Daoy (cell line): ENCODE measurements at places on chromosomes 11 and 22. TPM values are rescaled to one million over a fixed set of nuclear protein-coding genes. Genes with fewer than 3 reads are reported as not detected.

- DNase-seq: no peak
Measured at GRCh38 chr22:44411226-44412135, 86.6 kb downstream of the RTL6 start.

DNA sequence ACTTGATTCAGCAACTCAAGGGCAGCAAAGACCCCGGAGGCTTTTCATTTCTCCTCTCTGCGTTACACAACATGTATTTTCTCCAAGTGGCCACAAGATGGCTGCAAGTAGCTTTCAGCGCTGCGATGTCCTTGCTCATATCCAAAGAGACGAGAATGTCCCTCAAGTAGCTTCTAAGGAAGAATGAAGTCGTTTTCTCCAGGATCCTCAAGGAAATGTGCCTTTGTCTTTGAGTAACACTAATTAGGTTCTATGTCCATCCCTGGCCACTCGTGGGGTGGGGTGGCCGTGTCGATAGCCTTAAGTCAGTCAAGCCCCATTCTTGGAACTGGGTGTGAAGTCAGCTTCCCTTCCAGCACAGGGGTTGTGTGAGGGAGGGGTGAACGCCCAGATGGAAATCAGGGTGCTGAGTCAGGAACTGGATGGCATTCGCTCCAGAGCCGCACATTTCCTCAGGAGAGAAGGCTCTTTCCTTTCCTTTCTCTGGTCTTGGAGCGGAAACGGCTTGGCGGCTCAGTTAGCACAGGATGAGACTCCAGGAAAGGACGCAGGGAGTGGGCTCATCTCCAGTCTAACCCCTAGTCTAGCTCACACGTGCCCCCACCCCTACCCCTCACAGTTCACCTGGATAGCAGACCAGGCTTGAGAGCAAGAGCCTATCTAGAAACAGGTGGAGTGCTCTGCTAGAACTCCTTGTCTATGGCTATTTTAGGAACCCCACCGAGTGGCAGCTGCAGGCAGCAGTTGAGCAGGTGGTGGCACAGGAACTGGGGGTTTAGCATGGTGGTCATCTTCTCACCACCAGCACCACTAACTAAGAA, 44.3 kb downstream of the NNMT start:
- DNase-seq: peak; percentile 72

- DNase-seq: peak; percentile 59
Measured at GRCh38 chr11:95134491-95134890, 44.8 kb downstream of the ENDOD1 start.

DNA sequence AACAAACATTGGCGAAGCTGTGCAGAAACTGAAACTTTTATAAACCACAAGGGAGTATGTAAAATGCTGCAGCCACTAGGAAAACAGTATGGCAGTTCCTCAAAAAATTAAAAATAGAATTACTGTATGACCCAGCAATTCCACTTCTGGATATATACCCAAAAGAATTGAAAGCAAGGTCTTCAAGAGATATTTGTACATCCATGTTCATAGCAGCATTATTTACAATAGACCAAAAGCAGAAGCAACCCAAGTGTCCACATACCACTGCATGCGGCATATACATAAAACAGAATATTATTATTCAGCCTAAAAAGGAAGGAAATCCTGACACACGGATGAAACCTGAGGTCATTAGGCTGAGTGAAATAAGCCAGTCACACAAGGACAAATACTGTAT, 85.8 kb downstream of the RELT start:
- DNase-seq: no peak

MPEG1 gene
- not detected in 2 replicates for total RNA-seq

DNA sequence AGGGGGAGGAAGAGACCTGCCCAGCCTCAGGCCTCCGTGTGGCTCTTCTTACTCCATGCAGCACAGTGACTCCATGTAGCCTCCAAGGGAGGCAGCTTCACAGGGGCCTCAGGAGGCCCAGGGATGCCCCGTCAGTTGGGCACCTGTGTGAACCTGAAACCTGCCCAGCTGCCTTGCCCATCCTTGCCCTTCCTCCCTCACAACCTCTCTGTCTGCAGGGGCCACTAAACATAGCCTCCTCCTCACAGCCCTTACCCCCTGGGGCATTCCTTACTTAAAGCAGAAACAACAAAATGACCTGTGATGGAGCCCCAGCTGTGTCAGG, 7.1 kb downstream of the LRRC32 start:
- no peak for DNase-seq

GRCh38 chr11:2825261-2825888, 60.2 kb downstream of the CDKN1C start:
- DNase-seq: peak; percentile 27

TPBGL gene
- not detected in 2 replicates for total RNA-seq

- DNase-seq: peak; percentile 71
Measured at GRCh38 chr22:36144886-36145541, 15.5 kb downstream of the APOL3 start.

- no peak for DNase-seq
Measured at GRCh38 chr22:25061134-25061533, 108.6 kb downstream of the KIAA1671 start.

DNA sequence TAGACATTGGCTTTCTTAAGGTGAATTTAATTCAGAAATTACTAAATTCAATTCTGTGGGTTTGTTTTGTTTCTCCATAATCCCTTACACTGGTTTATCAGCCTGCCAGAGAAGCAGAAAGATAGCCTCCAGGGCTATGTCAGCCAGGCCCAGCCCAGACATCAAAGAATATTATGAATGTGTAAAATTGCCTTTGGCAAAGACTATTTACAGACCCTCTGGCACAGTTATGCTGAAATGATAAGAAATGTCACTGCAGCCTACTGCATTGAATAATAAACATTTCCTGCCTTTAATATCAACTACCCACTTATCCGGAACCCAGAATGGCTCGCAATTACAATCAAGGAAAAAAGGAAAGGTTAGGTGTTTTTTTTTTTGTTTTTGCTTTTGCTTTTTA, 562.5 kb upstream of the LRRC4C start:
- no peak for DNase-seq

DNA sequence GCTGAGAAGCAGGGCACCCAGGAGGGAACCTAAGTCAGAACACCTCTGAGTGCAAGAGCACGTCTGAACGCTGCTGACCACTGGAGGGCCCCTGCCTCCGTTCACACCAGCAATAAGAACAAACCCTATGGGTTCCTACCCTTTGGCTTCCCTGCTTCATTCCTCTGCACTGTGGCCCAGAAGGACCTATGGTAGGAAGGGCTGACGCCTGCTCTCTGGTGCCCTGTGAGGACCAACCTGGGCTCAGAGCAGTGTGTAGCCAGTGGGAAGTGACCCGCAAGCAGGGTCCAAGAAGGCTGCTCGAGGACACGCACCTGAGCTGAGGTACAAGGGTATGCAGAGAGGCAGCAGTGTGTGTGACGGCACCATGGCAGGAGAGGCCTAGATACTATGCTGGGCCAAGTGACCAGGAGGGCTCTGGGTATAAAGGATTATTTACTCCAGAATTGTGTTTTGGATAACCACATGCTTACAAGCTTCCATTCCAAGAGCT, 68.8 kb upstream of the CLTCL1 start:
- DNase-seq: no peak

- DNase-seq: no peak
Measured at GRCh38 chr11:108589136-108589535, 4.4 kb downstream of the EXPH5 start.

- no peak for DNase-seq
Measured at GRCh38 chr11:60889869-60890311, 16.5 kb downstream of the PRPF19 start.

DNA sequence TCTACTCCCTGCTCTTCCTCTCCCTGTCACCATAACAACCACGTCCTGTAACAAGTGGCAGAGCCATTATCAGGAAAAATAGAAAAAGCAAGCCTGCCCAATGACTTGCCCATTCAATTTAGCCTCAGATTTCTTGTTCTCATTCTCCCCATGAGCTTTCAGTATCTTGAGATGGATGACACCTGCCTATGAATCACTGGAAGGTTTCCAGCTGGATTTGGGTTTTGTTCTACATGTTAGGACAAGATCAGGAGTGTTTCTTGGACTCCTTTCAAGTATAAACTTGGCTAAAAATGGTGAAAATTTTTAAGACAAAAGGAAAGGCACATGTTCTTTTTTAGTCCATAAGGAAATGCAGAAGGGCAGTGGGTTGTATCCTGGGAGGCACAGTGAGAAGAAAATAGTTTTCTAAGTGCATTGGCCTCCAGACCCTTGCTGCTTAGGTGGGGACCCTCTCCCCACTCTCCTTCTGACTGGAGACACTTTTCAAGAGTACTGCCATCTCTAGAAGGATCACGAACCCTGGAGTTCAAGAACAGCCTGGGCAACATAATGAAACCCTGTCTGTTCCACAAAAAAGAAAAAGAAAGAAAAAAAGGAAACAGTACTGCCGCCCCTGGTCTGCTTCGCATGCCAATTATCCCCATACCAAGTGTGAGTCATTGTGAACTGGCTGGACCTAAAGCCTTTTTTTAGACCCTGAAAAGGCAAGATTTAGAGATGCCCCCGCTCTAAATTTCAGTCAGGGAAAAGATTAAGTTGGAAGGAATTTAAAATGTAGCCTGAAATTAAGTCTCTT, 51.0 kb downstream of the MTNR1B start:
- peak; percentile 25 for DNase-seq

DNA sequence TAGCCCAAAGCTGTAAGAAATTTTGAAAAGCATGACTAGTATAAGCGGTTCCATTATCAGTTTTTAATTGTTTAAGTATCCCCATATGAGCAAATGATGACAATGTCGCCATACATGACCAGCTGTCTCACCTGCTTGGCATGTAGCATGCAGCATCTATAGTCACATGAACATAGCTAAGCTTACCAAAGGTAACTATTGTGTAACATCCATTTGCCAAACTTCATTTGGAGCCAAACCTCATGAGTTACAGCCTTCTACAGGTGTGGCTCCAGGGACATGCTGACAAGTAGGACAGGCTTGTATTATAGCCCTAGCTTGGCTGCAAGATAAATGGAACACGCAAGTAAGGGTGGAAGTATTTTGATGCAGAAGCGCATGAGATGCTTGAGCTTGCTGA, 30.4 kb downstream of the OR10A6 start:
- DNase-seq: no peak

- DNase-seq: peak; percentile 37
Measured at GRCh38 chr22:30304495-30305244, 15.4 kb upstream of the CASTOR1 start.

DNA sequence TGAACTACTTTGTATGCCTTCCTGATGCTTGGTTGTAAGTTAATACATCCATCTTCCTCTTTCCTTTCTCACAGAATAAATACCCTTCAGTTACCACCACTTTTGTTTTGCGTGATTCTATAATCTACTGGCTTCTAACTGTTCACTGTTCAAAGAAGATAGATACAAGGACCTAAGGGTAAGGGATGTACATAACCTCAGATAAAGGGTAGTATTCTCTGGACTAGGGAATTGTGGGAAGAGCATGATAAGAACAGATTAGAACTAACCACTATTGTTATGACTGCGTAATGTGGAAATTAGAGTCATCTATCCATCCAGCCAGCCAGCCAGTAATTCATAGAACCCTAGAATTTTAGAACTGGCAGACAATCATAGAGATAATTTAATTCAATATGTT, 36.4 kb downstream of the MAP6 start:
- DNase-seq: no peak

YAP1 gene
- total RNA-seq: 35.5 and 49.0 TPM in 2 replicates

KCNK7 gene
- not detected in 2 replicates for total RNA-seq

DNA sequence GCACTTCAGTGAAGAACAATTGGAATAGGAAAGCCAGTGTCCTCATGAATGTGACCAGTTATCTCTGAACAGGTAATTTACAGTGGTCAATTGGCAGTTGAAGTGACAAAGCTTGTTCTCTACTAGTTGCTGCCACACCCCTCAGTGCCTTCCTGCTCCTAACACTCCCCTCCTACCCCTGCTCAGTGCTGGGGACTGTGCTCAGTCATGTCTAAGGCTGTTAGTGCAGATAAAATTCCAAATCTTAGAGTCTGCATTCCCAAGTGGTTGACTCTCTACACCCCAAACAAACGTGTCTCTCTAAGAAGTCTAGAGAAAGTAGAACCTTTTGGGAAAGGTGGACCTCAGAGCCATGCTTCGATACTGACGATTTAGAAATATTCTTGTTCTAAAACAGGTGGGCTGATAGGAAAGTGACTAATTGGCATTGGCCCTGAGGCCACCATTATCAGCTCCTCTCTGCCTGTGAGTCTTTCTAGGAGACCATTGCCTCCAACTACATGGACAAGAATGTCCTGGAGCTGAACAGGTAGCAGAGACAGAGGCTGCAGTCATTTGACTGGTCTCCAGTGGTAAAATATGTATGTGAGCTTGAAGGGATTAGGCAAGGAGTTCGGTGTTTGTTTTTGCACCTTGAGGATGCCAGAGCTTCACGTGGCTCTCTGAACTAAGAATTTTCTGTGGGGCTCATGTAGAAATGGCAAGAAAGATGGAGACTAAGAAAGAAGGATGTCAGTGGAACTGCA, 22.1 kb upstream of the NNMT start:
- no peak for DNase-seq

KCNJ11 gene
- total RNA-seq: not detected in 2 replicates

DNA sequence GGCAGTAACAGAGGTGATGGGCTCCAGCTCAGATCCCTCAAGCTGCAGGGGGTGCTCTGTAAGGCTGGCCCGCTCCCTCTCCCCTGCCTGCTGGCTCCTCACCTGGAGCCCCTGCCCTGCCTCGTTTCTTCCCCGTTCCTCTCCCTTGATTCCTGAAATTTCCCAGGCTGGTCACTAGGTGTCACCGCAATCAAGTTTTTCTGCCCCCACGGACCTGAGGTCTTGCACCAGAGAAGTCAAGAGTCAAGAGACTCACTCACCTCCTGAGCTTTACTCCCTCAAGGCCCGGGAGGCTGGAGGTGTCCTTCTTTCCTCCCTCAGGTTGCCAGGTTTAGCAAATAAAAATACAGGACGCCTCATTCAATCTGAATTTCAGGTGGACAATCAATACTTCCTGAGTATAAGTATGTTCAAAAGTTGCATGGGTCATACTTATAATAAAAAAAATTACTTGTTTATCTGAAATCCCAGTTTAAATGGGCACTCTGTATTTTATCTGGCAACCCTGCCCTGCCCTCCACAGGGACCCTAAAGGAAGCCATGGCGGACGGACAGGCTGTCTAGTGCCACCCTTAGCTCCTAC, 69.2 kb downstream of the SCUBE1 start:
- peak; percentile 68 for DNase-seq

- DNase-seq: peak; percentile 38
Measured at GRCh38 chr11:33329705-33330329, 72.6 kb downstream of the HIPK3 start.

DNA sequence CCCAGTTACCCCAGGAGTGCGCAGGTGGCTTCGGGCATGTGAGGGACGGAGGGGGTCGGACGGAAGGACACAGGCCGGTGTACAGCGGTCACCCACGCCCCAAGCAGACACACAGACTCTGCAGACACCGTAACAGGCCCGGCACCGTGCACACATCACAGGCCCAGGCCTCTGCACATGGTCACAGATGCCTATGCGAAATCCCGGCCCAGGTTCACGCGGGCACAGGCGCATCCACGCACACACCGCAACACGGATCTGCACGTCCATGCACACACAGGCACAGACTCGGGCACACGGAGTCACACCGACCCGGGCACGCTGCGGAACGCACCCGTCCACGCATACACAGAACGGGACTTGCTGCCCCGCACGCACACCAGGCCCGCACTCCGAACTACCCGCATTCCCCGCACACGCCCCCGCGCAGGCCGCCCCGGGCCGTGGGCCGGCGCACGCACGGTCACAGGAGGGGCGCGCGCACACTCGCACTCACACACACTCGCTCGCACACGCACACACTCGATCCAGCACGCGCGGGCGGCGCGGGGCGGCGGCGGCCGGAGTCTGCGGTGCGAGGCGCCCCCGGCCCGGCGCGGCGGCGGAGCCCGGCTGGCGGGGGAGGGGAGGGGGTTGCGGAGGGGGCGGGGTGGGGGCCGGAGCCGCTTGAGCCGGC, at the start of gene MGAT3:
TSS of gene MGAT3 (plus strand) at position 491 of the 676 bp plus-strand sequence. CDS start 30,336 bp downstream, outside the sequence.
- DNase-seq: no peak
